Colonic mucosa (tissue), 4 donors: ENCODE measurements at places on chromosomes 12 and 14.

DNA sequence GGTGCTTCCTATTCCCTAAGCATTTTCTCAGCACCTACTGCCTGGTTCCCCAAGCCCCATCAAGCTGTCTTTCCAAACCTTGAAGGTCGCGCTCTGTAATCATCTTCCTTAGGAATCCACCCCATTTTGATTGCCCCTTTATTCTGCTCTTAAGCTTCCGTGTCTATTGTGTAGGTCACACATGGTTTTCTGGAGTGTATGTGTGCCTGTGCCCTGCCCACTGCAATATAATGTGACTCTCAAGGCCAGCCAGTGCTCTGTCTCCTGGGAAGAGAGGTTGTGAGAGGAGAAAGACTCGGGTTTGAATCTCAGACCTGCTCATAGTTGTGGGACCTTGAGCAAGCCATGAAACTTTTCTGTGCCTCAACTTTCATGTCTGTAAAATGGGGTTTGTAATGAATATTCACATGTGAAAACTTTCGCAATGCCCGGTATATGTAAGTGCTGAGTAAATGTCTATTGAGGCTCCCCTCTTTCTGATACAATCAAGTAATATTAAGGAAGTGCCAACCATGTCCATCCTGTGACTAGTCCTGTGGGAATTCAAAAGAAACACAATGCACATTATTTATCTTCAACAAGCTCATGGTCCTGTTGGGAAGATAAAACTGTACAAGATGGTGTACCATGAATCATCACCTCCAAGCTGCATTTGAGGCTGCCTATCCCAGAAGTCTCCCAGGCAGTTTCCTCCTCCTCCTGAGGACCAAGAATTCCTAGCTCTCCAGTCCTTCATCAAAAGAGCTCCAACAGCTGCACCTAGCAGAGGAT is 774 bp upstream of the KRT75 start:
- no peak for DNase-seq

- DNase-seq = no peak
These were observed 38.8 kb downstream of the UBR7 start for GRCh38 chr14:93245764-93246420.

- no peak for DNase-seq
These were observed 196.1 kb downstream of the PHETA1 start for GRCh38 chr12:111172786-111173185.

DNA sequence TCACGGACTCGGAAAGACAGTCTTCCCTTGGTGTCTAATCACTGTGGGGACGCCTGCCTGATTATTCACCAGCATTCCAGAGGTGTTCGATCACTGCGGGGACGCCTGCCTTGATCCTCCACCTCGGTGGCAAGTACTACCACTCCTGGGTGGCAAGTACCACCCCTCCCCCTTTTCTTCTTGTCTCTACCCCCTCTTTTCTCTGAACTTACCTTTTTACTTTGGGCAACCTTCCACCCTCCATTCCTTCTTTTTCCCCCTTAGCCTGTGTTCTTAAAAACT is 12.0 kb upstream of the LGMN start:
- DNase-seq = no peak

DNA sequence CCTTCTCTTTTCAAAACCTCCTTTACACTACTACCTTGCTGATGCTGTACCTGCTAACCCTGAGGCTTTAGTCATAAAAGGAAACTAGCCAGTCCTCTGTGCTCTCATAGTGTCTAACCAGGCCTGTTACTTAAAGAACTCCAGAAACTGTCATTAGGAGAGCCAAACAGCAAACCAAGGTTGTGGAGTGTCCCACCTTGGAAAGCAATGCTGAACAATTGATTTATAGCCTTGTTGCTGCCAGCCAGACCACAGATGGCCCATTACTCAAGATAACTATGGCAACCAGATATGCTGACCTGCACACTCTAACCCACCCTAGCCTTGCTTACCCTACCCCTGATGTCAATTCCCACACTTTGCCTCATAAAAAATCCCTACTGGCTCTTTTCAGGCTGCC is 26.5 kb upstream of the BCAT1 start:
- DNase-seq = no peak

DNA sequence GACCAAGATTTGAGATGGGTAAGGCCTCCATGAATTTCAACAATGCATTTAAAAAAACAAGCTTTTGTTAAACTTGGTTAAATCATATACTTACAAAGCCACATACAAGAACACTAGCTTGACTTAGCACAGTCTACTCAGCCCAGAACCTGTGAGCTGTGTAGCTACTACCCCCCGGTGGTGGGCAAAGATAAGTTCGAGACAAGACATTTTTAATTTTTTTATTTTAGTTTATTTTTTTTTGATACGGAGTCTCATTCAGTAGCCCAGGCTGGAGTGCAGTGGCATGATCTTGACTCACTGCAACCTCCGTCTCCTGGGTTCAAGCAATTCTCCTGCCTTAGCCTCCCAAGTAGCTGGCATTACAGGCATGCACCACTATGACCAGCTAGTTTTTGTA is 3.7 kb upstream of the NECAP1 start:
- DNase-seq = no peak

DNA sequence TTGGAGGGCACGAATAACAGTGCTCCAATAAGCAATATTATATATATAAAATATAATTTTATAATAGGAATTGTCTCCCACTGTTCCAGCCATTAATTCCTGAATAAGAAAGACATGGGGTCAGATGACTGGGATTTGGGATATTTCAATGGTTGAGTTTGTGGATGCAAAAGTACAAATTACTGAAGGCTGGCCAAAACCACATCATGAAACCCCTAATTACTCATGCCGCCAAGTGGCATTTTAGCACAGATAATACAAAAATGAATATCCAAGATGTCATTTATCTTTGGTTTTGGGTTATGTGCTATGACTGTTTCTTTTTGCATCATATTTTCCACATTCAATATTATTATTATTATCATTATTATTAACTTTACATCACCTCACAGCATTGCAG is 261.4 kb upstream of the TBX3 start:
- DNase-seq = no peak

GRCh38 chr12:108156717-108157116 is 27.6 kb downstream of the WSCD2 start:
- no peak for DNase-seq

GRCh38 chr14:104432611-104433231 is 146.8 kb upstream of the C14orf180 start:
- no peak for DNase-seq

GRCh38 chr14:101017806-101018560 is 114.5 kb upstream of the RTL1 start:
- peak; percentile 4 for DNase-seq

GRCh38 chr14:90616881-90617280 is 199.3 kb downstream of the TTC7B start:
- DNase-seq = no peak

- no peak for DNase-seq
These were observed 11.9 kb upstream of the DCN start for GRCh38 chr12:91194500-91194899.

DNA sequence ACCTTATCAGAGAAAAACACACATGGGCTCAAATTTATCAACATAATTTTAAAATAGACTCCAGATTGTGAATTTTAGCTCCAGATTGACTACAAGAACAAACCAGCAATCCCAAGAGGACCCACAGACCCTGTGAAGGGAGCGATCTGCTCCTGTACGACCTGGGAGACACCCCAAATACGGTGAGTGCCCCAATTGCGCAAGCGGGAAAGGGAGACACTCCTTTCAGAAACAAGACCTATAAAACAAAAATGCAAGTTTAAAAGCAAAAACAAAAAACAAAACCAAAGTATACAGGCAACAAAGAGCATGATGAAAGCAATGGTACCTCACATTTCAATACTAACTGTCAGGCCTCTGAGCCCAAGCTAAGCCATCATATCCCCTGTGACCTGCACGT is 32.1 kb downstream of the DNAI7 start:
- no peak for DNase-seq

GRCh38 chr12:101068836-101069235 is 141.2 kb downstream of the SLC5A8 start:
- DNase-seq = no peak

GRCh38 chr12:38931461-38931860 is 26.1 kb upstream of the CPNE8 start:
- no peak for DNase-seq

- DNase-seq = no peak
These were observed 165.4 kb upstream of the PWP1 start for GRCh38 chr12:107519906-107520859.

GRCh38 chr12:98399532-98399931 is 115.9 kb upstream of the TMPO start:
- no peak for DNase-seq

GRCh38 chr12:129550353-129550752 is 353.5 kb downstream of the TMEM132D start:
- peak; percentile 31 for DNase-seq

DNA sequence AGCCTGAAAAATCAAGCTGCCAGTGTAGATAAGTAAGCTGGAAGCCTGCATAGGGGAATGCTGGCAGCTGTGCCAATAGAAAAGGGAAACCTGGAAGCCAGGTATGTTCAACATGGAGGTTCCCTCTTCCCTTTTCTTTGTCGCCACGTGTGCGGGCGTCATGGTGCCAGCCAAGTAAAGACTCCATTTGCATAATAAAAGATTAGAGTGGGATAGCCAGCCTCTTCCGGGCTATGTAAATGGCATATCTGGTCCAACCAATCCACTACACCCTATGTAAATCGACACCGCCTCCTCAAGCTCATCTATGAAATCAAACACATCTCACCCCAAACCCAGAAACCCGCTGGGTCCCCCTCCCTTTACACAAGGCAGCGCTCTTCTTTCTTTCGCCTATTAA is 5.6 kb upstream of the ADGRD1 start:
- no peak for DNase-seq
